ENCODE measurements at places on chromosomes 2 and 18.

GRCh38 chr2:30866974-30867373, 59.7 kb upstream of the CAPN13 start:
- no peak for DNase-seq

- DNase-seq, result no peak
These were observed 37.7 kb downstream of the PSD4 start for GRCh38 chr2:113211226-113212105.

DNA sequence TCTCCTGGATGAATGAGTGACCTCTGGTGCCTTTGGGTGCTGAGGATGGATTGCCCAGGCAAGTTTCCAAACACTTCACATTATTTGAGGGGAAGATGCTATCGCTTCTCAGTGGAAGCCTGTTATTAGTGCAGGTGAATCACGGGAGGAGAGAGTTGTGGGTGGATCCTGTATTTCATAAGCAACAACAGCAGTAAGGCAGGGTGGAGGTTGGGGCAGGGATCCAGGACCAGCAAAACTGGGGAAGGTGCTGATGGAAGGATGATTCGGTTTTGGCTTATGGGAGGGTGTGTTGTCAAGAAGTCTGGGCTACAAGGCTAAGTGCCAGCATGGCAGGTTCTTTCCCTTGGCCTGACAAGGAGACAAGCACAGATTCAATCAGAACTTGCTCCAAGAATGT, 37.7 kb upstream of the SETBP1 start:
- no peak for DNase-seq

- no peak for DNase-seq
These were observed 48.7 kb downstream of the TRIP12 start for GRCh38 chr2:229873123-229873581.

DNA sequence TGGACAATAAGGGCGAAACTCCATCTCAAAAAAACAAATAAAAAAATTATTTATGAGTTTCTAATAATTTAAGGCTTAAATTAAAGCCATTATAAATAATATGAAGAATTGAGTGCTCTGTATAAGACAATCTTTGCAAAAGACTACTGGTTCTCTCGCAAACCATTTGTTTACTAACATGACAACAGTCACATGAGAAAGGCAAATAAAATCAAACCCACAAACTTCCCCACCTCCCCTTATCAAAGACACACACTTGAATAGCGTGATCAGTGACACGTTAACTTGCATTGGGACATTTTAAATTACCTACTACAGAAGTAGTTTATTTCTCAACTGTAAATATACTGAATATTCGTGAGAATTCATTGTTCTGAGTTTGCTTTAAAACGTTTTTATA, 21.1 kb downstream of the RAB1A start:
- DNase-seq, result no peak

DNA sequence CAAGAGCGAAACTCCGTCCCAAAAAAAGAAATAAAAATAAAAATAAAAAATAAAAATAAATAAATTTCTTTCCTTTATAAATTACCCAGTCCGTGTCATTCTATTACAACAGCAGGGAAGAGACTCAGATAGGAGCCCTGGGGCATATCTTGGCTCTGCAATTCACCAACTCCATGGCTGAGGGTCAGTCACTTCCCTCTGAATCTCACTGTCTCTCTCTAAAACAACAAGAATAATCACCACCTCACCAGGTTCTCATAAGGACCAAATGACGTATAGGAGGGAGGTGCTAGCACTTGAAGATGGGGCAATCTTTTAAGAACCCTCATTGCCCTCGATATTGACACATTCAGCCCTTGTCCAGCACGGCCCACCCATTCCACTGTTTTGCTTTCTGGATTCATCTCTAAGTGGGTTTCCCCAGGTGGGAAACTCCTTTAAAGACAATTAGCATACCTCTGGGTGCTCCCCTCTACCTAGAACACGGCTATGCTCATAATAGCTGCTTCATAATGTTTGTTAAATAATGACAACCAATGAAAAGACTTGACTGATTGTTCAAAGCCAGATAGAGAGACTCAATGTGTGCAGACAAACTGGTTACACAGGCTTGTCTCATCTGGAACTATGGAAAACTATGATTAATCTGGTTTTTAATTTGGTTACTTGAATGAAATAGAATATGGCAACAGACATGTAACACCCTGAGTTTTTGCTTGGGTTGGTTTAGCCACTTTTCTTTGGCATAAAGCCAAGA, 15.1 kb downstream of the MYCN start:
- no peak for DNase-seq

DNA sequence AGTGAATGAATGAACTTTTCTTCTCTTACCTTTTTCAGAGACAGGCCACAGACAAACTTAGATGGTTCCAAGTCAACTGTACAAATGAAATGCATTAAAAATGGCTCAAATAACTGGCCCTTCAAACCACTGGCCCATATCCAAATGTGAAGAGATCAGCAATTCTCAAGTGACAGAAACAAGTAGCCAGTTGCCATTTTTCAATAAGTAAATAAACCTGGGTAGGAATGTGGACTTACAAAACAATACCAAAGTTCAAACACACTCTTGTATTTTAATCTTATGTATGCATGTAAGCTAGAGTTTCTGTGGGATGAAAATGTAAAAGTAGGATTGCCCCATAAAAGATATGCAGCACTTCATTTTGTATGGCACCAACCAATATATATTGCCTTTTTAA, 129.2 kb downstream of the MEP1B start:
- no peak for DNase-seq

DNA sequence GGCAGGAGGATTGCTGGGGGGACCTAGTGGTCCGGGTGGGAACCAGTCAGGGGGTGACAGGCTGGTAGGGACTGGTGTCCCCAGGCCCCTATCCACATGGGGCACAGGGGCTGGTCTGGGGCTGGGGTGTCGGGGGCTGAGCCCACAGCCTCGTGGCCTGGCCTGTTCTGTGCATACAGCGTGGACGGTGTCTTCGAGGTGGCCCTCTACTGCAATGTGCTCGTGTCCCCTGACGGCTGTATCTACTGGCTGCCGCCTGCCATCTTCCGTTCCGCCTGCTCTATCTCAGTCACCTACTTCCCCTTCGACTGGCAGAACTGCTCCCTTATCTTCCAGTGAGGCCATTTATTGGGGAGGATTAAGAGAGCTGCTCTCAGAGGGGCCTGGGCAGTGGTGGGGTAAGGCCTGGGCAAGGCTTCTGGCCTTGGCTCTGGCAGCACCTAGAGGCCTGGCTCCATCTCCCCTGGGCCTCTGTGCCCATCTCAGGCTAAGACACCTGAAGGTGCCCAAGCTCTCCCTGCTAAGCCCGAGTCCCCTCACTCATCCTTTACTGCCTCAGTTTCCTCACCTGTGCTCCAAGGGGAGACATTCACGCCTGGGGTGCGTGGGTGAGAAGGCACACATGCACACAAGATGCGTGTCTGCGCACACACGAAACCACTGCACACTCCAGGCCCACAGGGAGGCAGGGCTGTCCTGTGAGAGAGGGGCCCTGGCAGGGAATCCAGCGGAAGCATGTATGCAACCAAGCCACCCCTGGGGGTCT, 1.9 kb downstream of the CHRNG start:
- DNase-seq, result no peak

DNA sequence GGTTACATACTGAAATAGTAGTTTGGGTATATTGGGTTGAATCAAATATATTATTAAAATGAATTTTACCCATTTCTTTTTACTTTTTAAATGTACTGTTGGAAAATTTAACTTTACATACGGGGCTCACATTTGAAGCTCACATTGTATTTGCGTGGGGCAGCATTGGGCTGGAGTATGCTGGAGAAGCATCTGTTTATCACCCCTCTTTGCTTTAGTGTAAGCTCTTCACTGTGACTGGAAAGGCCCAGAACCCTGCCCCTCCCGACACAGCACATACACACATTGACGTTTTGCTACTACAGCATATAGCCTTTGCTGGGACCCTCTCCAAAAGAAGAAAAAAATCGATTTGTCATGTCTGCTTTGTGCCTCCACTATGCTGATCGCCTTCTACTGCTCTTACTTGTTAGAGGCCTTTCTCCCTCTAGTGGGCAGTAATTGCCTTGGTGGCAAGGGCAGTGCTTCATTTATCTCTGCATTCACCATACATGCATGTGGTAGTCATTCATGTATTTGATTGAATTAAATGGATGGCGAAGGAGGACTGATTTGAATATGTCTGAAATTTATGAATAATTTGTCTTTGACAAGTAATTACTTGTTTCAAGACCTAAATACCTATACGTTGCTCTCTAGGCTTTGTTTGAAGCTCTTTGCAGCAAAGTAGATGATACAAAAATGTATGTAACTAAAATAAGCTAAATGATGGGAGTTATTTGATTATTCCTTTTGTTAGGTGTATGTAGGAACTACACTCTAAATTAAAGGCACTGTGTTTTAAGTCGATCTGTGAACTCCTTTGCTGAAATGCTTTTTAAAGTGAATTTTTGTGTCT, 37.4 kb downstream of the VAPA start:
- no peak for DNase-seq

DNA sequence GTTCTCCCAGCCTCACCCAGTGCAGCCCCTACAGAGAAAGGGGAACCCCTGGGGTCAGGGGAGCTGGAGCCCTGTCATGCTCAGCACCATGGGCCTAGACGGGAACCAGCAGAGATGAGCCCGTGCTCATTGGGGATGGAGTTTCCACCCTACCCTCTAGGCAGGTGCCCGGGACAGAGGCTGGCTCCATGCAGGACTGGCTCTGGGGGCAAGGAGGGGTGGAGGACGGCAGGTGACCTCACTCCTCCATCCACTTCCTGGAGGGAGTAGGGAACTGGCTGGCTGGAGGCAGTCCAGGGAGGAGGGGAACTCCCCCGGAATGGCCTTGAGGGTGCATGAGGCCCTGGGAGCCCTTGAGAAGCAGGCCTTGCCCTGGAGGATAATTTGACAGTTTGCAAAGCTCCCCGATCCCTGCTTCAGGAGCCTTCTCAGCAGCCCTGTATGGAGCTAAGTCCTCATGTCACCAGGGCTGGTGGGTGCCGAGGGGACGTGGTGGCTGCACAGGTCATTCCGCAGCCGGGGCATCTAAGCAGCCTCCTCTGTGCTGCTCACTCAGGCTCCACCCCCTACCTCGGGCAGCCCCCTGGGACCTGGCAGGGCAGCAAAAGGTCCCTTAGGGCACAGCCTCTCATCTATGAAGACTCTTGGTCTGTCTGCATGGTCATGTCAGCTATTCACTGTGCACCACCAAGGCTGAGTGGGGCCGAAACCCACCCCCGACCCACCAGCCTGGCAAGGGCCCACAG, 2.1 kb downstream of the NEURL3 start:
- DNase-seq, result no peak

DNA sequence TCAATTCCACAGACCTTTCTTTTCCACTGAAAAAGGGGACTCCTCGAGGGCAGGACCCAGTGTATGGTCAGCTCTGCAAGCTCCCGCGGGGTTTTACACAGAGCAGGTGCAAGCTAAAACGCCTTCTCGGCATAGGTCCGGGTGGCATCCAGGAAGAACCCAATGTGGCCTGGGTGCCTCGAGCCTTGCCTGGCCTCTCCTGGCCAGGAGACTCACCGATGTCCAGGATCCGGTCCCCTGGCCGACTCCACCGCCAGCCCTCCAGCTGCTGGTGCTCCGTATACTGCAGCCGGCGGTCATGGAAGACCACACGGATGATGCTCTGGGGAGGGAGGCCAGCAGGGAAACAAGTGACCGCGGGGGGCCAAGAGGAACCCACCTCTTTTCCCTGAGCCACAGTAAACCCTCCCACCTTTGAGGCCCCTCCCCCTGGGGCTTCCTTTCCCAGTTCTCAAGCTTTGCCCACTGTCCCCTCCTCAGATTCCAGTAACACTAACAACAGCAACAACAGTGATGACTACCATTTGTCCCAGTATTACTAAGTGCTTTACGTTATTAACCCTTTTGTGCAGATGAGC, 36.1 kb downstream of the TFCP2L1 start:
- no peak for DNase-seq

- DNase-seq, result no peak
These were observed 19.6 kb downstream of the PELI1 start for GRCh38 chr2:64124571-64124970.

GRCh38 chr2:121527009-121527682, 3.5 kb upstream of the RNU4ATAC start:
- no peak for DNase-seq

DNA sequence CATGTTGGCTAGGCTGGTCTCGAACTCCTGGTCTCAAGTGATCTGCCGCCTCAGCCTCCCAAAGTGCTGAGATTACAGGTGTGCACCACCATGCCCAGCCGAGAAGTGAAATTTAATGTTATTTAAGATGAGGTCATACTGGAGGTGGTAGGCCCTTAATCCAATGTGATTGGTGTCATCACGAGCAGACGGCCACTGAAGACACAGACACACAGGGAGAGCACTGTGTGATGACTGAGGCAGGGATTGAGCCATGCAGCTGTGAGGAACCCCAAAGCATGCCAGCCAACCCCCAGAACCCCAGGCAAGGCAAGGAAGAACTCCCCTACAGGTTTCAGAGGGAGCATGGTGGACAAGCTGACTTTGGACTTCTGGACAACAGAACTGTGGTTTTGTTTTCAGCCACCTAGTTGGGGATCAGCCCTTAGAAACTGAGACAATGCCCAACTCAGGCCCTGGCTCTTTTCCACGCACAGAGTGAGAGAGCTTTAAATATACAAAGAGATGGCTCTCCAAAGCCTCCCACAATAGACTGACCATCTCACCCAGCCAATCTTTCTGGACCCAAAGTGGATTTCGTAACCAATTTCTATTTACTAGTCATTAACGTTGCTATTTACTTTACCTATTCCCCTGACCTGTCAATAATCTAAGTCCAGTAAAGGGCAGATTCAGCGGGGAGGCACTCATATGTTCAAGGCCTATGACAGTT, 34.2 kb downstream of the TBC1D8 start:
- no peak for DNase-seq

GRCh38 chr18:41548521-41549260, 406.3 kb upstream of the PIK3C3 start:
- DNase-seq, result no peak

DNA sequence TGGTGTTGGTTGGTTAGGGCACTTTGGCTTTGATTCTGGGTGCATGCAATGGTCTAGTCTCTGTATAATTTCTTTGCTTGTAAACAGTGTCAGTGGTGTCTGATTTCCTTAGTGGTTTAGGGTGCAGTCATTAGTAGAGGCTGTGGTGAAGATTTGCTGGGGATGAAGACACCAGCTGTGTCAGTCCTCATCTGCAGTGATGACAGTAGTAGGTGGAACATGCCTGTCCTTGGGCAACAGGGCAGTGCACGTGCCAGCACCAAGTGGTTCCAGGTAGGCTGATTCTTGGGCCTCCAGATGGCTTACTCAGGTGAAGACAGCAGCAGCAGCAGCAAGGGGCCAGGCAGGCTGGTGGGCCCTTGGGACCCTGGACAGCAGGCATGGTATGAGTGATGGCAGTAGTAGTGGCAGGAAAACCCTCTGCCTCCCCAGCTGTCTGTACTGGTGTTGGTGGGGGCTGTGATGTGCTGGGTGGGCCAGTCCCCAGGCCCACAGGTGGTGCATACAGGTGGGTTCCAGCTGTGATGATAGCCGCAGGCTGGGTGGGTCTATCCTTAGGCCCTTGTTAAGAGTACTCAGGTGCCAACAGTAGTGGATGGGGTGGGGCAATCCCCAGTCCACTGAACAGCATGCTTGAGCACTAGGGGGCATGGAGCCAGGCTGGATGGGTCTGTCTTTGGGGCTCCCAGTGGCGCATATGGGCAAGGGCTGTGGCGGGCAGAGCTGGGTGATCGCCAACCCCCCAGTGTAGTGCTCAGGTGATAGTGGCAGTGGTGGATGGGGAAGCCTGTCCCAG, 140.7 kb upstream of the THUMPD2 start:
- DNase-seq, result no peak
